ENCODE measurements at places on chromosomes 4 and X.

GRCh38 chr4:8847764-8848163 is 23.9 kb downstream of the HMX1 start:
- DNase-seq: no peak

GRCh38 chr4:149296084-149296483 is 519.6 kb downstream of the IQCM start:
- peak; percentile 31 for DNase-seq

DNA sequence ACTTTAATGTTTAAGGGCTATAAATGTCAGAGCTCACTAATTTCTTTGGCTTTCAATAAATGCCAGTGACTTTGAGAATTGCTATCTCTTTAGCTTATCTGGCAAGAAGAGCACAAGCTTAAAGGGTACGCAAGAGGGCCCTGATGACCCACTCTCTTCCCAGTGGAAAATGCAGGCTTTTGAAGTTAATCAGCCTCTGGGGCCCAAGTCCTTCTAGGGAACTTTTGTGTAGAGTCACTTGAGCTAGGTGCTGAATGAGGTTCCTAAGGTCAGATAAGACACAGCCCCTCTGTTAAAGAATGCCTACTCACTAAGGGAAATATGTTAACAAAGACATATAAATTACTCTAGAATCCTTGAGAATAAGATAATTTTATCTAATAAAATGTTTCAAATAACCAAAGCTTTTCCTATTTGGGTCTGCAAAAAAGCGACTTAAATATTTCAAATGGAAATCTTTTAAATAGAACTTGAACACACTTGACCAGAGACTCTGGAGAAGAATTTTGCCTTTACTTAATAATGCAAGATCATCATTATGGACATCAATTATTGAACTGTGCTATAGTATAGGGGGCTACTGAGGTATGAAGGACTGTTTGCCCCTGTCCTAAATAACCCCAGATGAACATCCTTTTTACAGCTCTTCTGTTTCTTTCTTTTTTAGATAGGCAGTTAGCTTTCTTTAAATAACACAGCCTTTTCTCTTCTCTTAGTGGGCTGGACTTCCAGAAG is 430.1 kb downstream of the GBA3 start:
- DNase-seq: no peak

DNA sequence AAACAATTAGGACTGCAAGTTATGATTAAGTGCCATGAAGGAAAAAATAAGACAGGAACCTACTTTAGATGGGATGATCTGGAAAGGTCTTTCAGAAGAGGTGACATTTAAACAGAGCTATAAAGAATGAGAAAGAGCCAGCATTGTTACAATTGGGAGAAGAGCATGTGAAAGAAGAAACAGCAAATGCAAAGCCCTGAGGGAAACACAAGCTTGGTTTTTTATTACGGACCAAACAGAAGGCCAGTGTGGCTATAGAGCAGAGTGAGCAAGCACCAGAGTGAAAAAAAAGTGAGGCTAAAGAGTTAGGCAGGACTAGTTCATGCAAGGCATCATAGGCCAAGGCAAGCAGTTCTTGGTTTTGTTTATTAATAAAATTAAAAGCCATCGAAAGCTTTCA is 175.6 kb downstream of the RBMX2 start:
- DNase-seq: no peak

GRCh38 chrX:124240422-124240821 is 92.0 kb upstream of the TEX13D start:
- no peak for DNase-seq

DNA sequence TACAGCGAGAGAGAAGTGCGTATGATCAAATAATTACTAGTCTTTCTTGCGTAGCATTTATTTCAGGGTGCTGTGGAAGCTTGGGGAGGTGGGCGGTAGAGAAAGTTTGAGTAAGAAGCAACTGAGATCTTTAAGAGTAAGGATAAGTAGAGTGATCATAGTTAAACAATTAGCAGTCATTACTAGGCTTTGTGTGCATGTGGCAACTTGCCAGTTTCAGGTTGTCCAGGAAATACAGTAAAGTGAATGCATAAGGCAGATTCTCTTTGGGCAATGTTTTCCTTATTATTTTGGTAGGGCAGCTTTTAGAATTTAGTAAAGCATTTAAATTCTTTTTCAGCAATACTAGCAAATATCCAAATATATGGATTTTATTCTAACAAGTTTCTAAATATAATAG is 57.0 kb downstream of the HPGDS start:
- no peak for DNase-seq

DNA sequence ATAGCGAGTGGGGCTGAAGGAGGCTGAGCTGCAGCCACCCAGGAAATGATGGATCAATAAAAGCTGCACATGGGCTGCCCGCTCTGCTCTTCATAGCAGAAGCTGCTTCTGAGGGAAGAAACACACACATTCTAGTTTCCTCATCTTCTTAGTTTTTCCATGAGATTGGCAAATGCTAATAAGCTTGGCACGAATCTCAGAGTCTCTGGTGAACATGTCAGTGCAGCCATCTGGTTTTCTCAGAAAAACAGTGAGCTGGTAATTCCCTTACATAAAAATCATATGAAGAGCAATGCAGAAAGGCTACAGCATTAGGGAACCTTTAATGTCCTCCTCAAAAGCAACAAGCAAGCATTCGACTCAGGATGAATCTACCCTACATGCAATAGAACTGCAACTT is 69.9 kb downstream of the GATB start:
- no peak for DNase-seq

DNA sequence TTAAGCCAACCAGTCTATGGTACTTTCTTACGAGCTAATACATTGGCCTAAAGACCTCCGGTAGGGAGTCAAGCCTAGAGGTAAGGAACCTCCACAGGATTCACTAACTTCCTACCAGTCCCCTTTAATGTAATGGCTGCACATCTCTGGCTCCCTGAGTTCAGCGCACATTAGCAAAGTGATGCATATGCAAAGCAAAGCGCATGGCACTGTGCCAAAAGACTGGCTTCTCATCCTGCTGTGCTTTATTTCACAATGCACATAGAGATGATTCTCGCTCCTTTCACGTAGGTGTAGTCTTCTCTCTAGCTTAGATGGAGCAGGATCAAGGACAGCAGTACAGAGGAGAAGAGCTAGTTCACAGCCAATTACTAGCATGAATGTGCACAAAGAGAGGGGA is 14.6 kb upstream of the CLTRN start:
- no peak for DNase-seq

GRCh38 chrX:12505127-12505526 is 286.1 kb upstream of the PRPS2 start:
- DNase-seq: no peak

- DNase-seq: no peak
These were observed 168.1 kb upstream of the MAP3K15 start for GRCh38 chrX:19683358-19683757.

GRCh38 chr4:8192748-8193738 is 6.0 kb upstream of the SH3TC1 start:
- peak; percentile 51 for DNase-seq

- no peak for DNase-seq
These were observed 25.1 kb upstream of the PLAC8 start for GRCh38 chr4:83139514-83140156.

DNA sequence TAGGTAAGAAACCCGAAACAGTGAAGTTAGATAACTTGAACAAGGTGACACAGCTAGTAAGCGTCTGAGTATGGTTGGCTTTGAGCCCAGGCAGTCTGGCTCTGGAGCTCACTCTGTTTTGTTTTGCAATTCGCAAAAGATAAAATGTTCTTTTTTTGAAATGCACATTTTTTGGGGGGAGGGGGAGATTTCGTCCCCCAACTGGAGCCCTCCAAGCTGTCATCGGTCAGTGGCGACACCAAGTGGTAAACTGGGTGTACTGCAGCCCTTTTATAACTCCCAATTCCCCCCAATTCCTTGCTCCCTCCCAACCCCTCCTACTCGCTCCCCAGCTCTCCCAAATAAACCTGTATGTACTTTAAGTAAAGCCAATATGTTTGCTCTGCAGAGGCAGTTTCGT is 2.8 kb upstream of the CLCN5 start:
- DNase-seq: peak; percentile 15

DNA sequence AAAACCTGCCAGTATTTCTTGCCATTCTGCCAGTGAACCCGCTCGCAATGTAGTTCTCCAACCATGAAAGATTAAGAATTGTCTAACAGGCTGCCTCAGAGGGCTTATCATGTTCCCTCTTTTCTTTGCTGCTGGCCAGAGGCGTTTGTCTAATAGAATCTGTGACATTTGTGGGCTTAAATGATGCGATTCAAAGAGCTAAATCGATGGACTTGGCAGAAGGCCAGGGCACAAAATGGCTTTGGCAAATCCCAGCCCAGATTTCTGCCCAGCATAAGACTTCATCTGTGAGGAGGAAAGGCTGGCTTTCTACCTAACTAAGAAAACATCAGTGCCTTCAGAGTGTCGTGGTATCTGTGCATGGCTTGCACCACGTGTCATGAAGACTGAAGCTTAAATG is 79.9 kb downstream of the TRPC5OS start:
- DNase-seq: no peak

DNA sequence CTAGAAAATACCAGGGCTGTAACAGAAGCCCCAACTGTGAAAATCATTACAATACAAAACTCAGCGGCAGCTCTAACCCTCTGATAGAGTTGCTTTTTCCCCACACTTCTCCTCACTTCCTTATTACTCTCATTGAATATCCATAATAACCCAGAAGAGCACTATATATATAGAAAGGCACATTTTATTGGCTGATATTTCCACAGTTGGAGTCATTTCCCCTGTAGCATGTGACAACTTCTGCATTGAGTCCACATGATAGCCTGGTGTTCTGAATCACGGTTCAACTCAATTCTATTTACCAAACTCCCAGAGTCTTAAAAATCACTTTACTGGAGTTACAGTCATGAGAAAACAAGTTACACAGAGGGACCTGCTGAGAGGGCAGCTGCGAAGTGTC is 46.6 kb upstream of the NWD2 start:
- DNase-seq: no peak
